HS-5 (cell line): ENCODE measurements at places on chromosomes 1 and 21.

GRCh38 chr1:229192031-229192430 is 78.9 kb upstream of the RAB4A start:
- DNase-seq, result peak; percentile 65

GRCh38 chr1:98054367-98054701 is 133.5 kb upstream of the DPYD start:
- no peak for DNase-seq

- DNase-seq, result no peak
Measured at GRCh38 chr1:109786531-109787021, 22.9 kb upstream of the EPS8L3 start.

GRCh38 chr1:185483664-185484450 is 166.8 kb upstream of the IVNS1ABP start:
- DNase-seq, result peak; percentile 41

DNA sequence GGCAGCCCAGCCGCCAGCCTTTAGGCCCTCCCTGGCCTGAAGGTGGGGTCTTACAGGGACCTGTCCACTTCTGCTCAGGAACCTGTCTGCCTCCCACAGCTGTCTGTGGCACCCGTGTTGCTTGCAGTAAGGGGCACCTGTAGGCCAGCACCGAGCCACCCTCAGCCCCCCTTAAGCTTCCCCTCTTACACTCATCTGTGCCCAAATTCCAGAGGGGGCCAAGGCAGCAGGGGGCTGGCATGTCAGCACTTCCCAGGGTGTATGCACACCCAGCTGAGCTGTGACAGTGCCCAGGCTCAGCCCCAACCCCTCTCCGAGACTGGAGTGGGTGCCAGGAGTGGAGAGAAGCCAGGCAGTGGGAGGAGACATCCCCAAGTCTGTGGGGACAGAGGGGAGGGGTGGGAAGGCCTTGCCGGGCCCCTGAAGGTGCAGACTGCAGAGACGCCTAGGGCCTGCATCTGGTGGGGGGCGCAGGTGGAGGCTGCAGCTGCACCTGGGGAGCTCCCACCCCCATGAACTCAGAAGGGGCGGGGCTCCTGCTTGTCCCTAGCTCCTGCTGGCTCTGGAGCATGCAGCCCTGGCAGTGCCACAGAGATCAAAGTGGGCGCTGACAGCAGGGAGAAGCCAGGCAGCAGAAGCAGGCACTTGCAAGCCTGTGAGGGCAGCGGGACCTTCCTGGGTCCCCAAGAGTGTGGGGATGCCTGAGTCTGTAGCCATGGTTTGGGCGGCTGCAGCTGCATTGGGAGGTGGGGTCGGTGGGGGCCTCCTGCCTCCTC is 5.4 kb upstream of the SLC2A7 start:
- no peak for DNase-seq

DNA sequence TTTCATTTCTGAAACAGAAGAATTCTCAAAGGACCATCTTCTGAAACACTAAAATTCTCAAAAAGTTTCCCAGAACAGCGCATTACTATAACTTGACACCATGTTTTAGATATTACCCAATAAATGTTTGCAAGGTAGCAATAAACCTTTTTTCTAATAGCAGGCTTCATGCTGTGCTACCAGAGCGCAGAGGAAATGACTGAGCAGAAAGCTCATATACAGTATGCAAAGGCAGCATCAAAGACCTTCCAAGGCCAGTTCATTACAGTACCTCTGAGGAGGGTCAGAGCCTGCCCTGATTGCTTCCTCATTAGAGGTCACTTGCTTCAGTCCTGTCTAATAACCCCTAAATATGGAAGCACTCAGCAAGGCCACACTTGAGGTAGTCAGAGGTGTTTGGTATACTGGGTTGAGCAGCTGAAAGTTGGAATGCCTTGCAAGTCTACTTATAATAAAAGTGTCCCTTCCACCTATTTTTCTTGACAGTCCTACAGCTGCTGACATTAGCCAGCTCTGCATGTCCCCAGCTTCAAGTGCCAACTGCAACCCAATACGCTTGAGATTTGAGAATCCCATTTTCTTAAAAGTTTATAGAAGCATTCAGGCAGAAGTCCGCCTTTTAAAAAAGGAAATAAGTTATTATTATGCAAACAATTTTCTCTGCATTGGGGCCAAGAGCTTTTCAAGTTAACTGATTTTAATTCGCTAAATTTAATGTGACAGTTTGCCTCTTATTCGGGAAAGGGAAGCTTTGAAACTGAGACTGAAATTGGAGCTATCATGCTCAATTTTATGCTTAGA is 207.2 kb downstream of the ZC3H11B start:
- DNase-seq, result no peak

GRCh38 chr1:242890192-242890741 is 364.8 kb downstream of the CEP170 start:
- no peak for DNase-seq

DNA sequence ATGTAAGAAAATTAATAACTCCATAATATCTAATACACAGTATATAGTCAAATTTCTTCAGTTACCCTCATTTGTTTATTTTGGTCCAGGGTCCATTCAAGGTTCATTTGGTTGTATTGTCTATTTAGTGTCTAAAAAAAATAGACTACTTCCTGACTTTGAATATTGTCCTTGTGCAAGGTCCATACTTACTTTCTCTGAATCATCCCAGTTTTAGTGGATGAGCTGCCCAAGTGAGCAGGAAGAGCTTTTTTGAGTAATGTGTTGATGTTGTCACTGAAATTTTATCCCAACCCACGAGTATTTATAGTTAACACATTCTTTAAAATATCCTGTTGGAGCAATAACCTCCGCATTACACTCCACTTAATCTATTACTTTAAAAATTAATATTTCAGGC is 45.6 kb upstream of the FASLG start:
- no peak for DNase-seq

GRCh38 chr1:54199151-54199764 is 572 bp downstream of the CYB5RL start:
- DNase-seq, result no peak

DNA sequence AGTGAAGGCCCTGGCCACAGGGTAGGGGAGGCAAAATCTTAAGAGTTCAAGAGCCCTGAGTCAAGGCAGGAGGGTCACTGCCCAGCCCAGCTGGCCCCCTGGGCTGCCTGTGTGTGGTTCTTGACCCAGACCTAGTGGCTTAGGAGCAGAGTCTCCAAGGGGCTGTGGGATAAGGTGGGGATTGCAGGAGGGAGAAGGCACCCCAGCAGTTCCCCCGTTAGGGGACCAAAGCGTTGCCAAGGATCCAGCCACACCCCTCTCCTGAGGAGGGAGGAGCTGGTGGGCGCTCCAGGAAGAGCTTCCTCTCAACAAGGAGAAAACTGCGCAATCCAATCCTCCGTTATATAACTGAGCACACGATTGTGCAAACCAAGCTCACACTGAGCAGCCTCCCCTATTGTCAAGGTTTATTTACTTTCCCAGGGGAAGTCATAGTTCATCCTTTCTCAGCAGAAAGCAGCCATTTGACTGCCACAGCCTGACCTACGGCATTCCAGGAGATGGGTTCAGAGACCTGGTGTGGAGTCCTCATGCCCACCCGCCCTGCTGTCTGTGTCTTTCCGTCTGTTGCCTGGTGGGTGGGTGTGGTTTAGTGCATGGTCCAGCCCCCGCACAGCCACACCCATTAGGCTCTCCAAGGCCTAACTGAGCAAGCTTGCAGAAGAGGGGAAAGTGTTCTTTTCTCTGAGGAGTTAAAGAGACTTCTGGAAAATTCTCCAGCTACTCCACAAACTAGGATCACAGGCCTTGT is 3.5 kb downstream of the EPHX1 start:
- no peak for DNase-seq

- DNase-seq, result no peak
Measured at GRCh38 chr1:26257222-26257621, 22.7 kb upstream of the SH3BGRL3 start.

DNA sequence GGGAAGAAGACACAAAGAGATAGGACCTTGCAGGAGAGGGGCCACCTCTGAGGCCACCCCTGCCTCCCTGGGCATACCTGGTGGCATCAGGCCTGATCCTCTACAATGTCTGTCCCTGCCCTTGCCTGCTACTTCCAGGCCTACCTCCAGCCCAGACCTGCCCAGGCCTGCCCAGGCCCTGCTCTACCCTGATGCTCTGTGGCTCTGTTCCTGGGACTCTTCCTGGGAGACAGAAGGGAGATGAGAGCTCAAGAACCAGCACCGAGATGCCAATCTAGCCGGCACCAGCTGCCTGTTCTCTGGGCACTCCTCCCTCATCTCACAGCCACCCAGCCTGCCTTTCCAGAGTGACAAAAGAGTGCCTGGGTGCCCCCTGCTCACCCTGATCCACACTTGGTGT is 2.7 kb downstream of the CELF3 start:
- no peak for DNase-seq

DNA sequence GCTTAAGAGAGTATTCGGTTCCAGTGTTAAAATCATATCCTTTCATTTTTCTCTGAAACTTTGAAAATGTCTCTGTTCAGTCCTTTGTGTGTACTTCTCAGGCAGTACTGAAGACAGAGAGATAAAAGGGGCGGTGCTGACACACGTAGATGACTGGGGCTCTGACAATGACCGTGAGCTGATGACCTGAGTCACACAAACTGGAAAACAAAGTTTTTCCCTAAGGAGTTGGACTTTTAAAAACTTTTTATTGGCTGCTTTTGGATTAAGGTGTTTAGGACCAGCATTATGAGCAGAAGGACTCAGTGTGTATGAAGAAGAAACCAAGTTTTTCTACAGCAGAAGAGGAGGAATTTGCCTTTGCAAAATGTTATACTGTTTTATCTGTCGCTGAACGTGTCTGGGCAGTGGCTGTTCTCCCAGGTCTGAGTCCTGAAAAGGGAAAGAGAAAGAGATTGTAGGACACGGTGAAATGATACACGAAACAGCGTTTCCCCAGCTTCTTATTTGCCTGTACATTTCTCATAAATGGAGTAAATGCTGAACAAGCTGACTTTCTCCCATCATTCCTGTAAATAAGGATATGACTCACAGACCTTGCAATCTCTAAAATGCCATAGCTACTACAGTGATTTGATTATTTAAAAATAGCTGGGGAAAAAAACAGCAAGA is 51.5 kb downstream of the MAP3K7CL start:
- peak; percentile 76 for DNase-seq

- DNase-seq, result no peak
Measured at GRCh38 chr1:110291241-110292030, 47.7 kb upstream of the RBM15 start.

DNA sequence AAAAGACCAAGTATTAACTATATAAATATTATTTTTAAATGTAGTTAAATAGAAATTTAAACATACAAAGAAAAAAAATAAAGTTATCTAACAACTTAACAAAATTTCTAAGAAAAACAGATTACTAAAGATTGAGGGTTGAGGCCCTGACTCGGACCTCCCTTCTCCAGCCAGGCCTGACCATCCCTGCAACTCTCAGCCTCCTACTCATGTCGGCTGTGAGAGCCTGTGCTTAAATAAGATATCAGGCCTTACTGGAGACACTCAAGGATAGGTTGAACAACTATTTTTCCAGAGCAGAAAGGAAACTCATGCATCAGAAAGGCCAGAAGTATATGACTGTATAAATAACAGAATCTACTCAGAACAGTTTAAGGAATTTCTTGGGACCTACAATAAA is 33.0 kb upstream of the PSMG1 start:
- DNase-seq, result no peak

DNA sequence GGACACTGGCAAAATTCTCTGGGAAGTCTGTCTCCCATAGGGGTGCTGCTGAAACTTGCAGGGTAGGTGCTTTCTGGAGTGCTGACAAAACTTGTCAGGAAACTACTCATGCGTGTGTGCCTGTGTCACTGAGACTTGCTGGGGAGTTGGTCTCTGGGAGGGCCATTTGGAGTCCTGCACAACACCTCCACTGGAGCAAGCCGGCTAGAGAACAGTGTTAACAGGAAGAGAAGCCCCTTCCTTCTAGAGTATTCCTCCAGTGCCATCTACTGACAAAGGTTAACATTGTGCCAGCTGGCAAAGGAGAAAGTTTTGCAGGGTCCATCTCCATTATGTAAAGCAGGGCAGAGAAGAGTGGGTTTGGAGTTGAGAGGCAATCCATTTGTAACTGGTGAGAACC is 30.0 kb downstream of the ZMYM4 start:
- no peak for DNase-seq

- no peak for DNase-seq
Measured at GRCh38 chr1:29172415-29172939, 9.2 kb downstream of the SRSF4 start.

- no peak for DNase-seq
Measured at GRCh38 chr1:40649592-40649930, 15.9 kb downstream of the RIMS3 start.

- no peak for DNase-seq
Measured at GRCh38 chr1:177032434-177032833, 132.1 kb downstream of the ASTN1 start.

GRCh38 chr1:116737855-116738321 is 16.3 kb upstream of the CD2 start:
- no peak for DNase-seq

GRCh38 chr1:38134294-38134755 is 87.7 kb upstream of the POU3F1 start:
- no peak for DNase-seq

GRCh38 chr1:213761845-213762407 is 225.8 kb upstream of the PROX1 start:
- DNase-seq, result no peak

GRCh38 chr1:184494929-184495328 is 108.1 kb downstream of the C1orf21 start:
- no peak for DNase-seq

DNA sequence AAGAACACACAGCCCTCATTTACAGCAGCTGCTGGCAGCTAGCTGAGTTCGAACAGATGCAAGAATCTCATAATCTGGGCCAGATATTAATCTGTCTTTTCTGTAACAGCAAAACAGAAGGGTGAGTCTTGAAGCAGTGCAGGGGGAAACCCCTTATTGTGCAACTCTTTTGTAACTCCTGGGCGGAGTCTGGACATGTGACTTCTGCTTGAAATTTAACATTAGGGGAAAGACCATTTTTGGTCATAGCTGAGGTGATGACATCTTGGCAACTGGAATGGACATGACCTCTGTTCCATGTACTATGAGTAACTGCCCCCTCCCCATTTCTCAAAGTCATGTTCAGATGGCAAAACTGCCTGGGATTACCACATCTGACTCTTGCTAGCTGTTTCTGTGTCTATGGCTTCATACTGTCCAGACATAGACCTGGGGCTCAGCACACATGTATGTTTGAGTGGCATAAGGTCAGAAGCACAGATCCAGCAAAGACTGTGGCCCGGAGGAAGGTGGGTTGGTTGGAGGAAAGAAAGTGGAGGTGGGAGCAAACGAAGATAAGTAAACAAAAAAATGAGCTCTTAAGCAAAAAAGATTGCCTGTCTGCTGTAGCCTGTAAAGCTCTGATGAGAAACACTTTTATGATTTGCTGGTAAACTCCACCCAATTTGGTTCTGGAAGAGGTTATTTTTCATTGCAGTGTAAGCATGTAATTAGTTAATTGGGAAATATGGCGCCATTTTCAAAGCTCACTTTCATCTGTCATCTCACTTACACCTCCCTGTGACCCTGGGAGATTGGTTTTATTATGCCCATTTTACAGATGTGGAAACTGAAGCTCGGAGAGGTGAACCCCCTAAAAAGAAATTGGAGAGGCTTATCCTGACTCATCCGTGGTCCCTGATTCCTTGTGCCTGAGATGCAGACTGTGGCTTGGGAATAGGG is 26.1 kb downstream of the ETS2 start:
- DNase-seq, result peak; percentile 93
